ENCODE measurements at places on chromosomes 7 and 10.
A peak's percentile ranks its signal among the peaks of the same experiment; 100 is the strongest.

- DNase-seq: peak; percentile 8
Measured at GRCh38 chr7:55484241-55484640, 88.1 kb downstream of the VOPP1 start.

DNA sequence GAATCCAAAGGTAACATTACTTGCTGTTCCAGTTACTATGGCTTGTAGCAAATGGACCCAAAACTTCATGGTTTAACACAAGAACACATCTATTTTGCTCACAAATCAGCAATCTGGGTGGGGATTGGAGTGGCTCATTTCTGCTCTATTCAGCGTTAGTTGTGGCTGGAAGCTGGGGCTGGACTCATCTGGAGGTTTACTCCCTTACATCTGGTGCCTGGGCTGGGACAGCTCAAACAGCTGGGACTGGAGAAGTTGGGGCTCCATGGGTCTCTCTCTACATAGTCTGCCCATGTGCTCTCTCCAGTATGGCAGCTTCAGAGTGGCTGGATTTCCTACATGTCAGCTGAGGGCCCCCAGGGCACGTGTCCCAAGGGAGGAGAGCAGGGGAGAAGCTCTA is 33.7 kb upstream of the NAMPT start:
- no peak for DNase-seq

- no peak for DNase-seq
Measured at GRCh38 chr10:132690401-132690800, 95.5 kb downstream of the NKX6-2 start.

DNA sequence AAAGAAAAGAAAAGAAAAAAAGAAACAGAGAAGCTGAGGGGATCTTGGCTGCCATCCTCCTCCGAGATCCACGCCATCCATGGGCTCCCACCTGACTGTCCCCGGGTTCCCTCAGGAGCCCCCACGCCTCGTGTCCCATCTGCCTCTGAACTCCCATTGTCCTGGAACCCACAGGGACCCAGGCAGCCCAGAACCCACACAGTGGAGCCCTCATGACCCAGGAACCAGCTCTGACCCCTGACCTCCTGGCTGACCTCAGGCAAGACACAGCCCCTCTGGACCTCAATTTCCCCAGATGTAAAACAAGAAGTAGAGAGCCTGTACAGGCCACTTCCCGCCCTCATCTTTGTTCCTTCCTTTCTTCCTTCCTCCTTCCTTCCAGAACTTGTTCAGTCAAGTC is 40.4 kb downstream of the RASGEF1A start:
- DNase-seq: peak; percentile 28

DNA sequence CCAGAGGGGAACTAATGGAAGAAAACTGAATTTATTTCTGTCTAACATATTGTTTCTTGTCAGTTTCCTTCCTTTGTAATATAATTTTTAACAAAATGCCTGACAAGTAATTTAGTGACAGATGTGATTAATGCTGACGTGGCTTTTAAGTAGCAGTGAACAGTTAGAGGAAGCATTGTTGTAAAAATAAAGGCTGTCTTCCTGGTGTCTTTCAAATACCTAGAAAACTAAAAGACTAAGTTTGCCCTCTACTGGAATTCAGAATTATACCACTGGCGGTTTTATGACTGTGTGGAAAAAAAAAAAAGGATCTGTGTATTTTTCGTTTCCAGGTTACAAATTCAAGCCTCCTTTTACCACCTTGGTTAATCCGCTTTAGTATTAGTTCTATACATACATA is 217.1 kb upstream of the DPP6 start:
- DNase-seq: no peak

- no peak for DNase-seq
Measured at GRCh38 chr10:18238870-18239485, 98.8 kb downstream of the CACNB2 start.

- DNase-seq: no peak
Measured at GRCh38 chr10:25614652-25615051, 319.4 kb upstream of the MYO3A start.

DNA sequence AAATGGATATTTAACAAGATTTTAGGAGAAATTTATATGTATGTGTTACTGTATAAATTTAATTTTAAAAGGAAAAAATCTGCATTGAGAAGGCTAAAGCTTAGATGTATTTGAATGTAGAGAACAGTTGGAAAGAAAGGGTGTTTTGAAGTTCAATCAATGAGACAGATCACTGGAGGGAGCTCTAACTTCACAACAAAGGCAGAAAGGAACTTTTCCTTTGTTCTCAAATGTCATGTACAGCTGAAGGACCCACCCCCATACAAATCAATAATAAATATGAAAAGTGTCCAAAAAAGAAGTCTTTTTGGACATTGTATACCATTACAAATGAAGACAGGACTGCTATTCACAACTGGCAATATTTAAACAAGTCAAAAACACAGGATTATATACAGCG is 403.4 kb downstream of the DNAJB9 start:
- no peak for DNase-seq

- DNase-seq: peak; percentile 66
Measured at GRCh38 chr10:18400201-18400905, 251.0 kb downstream of the NSUN6 start.

DNA sequence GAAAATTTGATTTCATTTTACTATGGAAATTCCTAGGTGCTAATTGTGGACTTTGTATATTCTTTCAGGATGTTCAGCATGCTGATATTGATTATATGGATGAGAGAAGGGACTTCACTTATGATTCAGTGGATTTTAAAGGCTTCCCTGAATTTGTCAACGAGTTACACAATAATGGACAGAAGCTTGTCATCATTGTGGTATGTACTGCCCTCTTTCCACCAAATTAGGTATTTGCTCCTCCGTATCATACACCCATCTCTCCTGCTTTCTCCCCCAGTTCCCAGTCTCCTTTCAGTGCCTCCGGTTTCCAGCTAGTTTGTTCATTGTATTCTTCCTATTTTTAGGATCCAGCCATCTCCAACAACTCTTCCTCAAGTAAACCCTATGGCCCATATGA is 34.6 kb downstream of the MGAM start:
- no peak for DNase-seq

GRCh38 chr10:63681993-63682697 is 160.9 kb downstream of the REEP3 start:
- DNase-seq: no peak

- no peak for DNase-seq
Measured at GRCh38 chr10:47062441-47063200, 151.4 kb downstream of the PTPN20 start.

GRCh38 chr7:117044664-117045063 is 91.4 kb downstream of the ST7 start:
- no peak for DNase-seq

- no peak for DNase-seq
Measured at GRCh38 chr7:136324073-136324704, 347.0 kb upstream of the MTPN start.

- DNase-seq: no peak
Measured at GRCh38 chr7:93092757-93093370, 24.9 kb downstream of the SAMD9 start.

- no peak for DNase-seq
Measured at GRCh38 chr7:87140271-87140748, 11.9 kb upstream of the DMTF1 start.

DNA sequence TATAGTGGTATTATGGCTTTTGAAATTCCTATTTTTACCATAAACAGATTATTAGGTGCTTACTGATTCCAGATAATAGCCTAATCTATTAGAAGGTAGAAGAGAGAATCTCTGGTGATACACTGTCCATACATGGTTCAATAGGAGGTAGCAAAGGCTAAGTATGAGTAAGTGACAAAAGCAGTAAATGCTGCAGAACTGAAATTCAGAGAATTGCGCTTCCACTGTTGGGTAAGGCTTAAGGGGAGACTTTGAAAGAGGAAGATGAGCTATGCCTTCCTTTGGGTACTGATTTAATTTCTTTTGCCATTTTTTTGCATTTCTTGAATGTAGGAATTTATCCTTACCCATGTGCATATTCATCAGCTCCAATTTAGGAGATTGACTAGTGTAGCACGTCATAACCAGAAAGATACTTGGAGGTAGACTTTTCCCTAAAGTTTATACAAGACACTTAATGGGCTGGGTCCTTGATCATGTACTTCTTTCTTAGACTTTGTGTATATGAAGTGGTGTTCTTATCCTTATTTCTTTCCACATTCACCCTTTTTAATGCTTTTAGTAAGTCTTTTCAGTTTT is 15.3 kb downstream of the MKLN1 start:
- no peak for DNase-seq

DNA sequence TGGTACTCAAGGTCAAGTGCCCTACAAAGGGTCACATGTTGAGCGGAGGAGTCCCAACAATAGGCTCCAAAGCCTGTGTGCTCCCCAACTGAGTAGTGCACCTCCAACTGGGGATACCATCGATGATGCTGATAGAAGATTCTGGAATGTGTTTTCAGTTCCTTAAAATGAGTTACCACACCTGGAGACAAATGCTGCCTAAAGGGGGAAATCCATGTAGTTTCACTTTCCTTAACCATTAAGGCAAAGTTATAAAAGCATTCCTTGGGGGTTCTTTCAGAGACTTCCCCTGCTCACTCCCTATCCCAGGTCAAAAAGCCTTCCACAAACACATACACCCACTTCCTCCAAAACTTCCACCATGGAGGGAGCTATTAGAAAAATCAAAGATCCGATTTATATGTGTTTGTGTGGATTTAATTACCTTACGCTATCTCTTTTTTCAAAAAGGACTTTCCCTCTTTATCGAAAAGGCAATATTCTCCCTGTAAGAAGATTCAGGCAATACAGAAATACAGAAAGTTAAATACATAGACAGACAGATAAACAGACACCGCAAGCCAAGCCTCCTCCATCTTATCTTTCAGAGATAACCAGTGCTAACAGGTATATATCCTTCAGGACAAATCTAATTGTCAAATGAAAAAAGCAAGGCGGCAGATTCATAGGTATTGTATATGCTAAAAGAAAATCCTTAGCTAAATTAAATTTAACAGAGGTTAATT is 135.9 kb upstream of the ASAH2 start:
- DNase-seq: no peak

DNA sequence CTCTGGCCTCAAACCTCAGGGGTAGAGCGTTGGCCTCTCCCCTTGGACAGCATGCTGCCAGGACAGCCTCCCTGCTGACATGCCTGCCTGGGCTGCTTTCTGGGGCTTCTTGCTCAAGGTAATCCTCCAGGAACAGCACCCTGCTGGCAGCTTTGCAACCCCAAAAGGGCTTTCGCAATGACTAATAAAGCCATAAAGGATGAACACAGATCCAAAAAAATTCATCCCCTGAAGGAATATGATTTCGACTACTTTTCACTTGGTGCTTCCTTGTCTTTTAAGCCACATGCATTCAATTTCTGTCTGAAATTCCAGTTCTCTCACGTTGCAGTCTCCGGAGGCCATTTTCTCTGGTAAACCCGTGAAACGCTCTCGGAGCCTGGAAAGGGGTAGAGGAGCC is 15.1 kb upstream of the SH3PXD2A start:
- no peak for DNase-seq

DNA sequence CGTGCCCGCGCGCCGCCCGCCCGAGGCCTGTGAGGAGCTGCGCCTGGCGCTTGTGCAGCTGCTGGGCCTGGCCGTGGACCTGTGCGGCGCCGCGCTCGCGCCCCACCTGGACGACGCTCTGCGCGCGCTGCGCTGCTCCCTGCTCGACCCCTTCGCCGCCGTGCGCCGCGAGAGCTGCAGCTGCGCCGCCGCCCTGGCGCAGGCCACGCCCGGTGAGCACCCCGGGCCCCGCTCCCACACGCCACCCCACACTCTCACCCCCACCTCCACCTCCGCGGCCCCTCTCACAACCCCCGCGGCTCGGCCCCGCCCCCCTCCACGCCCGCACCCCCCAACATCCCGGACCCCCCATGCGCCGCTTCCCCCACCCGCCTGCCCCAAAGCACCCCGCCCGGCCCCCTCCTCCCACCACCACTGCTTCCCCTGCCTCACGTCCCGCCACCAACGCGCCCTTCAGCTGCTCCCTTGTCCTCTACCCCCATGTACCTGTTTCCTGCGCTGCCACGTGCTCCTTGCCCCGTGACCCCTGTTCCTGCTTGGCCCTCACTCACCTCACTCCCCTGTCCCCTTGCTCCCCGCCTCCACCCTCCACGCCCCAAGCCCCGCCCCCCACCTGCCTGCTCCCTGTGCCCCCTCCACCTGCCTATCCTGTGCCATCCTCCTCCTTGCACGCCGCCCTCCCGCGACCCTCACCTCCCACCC is at the start of gene PRKAR1B:
TSS of gene PRKAR1B (minus strand) at position 178 of the 702 bp plus-strand sequence. CDS start 15,776 bp downstream, outside the sequence.
- peak; percentile 55 for DNase-seq

- DNase-seq: no peak
Measured at GRCh38 chr10:106083572-106083971, 1080.9 kb downstream of the SORCS1 start.

DNA sequence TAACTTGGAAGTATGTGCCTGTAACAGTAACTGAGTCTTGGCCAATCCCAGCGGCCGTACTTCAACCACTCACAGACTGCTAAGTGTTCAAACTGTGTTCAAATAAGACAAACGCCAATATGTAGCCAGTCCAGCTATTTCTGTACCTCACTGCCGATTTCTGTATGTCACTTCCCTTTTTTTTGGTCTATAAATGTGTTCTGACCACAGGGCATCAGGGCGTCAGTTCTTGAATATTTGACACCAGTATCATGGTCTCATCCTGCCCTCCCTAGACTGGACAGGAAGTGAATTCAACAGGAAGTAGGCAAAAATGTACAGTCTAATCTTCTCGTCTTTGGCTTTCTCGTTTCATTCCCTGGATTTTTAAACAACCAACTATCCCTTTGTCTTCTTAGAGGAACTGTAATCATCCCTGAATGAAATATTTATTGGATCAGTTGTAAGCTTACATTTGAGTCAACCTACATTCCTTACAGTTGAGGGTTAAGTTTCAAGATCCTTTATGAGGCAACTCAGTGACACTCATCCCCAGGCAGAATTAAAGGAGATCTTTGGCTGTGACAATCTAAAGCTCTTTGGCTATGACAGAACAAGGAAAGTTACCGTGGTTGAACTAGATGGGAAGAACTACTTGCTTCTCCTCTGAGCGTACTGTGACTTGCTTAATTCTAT is 232.7 kb downstream of the NSUN6 start:
- no peak for DNase-seq

- no peak for DNase-seq
Measured at GRCh38 chr10:43376046-43376635, 4.7 kb downstream of the FXYD4 start.

DNA sequence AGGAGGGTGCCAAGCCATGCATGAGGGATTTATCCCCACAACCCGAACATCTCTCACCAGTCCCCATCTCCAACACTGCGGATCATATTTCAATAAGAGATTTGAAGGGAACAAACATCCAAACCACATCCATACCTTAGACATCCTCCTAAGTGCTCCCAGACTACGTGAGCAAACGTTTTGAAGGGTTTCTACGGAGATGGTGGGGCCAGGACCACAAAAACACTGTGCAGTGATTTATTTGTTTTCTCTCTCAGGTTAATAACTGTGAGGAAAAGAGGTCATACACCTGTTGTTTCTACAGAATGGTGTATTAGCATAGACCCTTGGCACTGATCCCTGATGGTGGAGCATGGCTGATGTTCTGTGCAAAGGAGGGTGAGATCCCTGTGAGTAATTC is 277.8 kb downstream of the FRMD4A start:
- no peak for DNase-seq
